ENCODE measurements at places on chromosomes 7 and 10. TPM values are rescaled to one million over a fixed set of nuclear protein-coding genes. Genes with fewer than 3 reads are reported as not detected.

DNA sequence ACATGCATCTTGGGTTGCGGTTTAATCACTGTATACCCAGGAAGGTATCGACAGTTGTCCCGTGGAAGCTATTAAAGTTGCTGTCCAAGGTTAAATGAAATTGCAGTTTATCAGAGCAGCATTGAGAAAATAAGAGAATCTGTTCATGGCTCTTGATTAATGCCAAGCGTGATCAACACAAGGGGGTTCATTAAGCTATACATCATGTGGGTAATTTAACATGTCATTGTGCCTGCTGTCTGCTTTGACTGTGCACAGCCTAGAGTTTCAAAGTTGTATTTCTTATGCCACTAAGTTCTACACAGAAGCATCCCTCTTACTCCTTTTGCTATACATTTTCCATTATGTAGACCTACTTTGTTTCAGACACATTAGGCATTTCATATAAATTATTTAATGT is 74.8 kb upstream of the SP8 start:
- no peak for DNase-seq

GRCh38 chr7:104241538-104242209 is 33.9 kb upstream of the ORC5 start:
- no peak for DNase-seq

- DNase-seq, result no peak
Observed at GRCh38 chr7:7630626-7631329, 9.8 kb upstream of the UMAD1 start.

The BEND7 gene
- 18.2 TPM for total RNA-seq

The ALKBH4 gene
- total RNA-seq, result 5.9 TPM

DNA sequence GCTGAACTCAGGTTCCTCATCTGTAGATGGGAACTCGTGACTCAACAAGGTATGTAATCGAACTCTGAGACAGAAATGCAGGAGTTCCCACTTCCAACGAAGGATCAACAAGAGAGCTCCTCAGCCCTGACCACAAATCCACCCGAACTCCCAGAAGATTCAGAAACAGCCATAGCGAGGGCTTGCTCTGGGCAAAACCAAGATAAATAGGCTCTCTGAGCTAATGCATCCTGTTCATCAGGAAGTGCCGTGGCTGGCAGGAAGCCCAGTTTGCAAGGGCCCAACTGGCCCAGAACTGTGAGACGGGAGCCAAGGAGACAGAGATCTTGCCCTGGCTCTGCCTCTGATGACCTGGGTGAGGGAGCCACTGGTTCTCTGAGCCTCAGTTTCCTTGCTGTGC is 141.7 kb upstream of the PFKP start:
- peak; percentile 24 for DNase-seq

The TBXAS1 gene
- total RNA-seq, result 2.7 TPM

DNA sequence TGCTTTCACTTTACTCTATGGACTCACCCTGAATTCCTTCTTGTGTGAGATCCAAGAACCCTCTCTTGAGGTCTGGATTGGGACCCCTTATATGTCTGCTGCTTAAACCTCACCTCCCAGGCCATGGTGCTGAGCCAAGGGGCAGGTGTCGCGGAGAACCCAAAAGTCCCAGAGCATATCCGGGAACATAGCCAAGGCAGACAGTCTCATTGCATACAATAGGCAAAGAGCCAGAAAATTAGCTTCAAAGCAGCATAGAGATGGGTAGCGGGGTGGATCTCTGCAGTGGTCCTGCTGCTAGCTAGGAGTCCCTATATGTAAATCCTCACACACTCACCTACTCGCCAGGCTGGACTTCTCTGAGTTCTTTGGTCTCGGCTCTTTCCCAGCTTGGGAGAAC is 5.5 kb downstream of the CCL24 start:
- no peak for DNase-seq

GRCh38 chr7:37201876-37202198 is 246.8 kb downstream of the ELMO1 start:
- DNase-seq, result no peak

The MBLAC1 gene
- 3.5 TPM for total RNA-seq

The COL1A2 gene
- 428 TPM for total RNA-seq

DNA sequence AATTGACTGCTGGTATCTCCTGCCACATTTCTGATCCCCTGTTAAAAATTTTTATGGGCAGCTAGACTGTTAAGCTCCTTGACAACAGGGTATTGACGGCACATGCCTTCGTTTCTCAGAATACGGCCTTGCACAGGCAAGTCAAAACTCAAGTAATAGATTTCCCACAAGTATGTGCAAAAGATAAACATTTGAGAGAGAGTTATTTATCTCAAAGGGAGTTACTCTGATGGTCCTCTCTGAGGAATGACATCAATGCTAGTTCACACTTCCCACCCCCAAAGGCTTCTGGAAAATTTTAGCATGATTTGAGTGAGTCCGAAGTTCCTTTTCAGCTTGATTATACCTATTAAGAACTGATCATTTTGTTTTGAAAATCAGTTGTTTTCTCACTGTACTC is 71.9 kb downstream of the JCAD start:
- no peak for DNase-seq

The CXCL12 gene
- total RNA-seq, result 123 TPM

DNA sequence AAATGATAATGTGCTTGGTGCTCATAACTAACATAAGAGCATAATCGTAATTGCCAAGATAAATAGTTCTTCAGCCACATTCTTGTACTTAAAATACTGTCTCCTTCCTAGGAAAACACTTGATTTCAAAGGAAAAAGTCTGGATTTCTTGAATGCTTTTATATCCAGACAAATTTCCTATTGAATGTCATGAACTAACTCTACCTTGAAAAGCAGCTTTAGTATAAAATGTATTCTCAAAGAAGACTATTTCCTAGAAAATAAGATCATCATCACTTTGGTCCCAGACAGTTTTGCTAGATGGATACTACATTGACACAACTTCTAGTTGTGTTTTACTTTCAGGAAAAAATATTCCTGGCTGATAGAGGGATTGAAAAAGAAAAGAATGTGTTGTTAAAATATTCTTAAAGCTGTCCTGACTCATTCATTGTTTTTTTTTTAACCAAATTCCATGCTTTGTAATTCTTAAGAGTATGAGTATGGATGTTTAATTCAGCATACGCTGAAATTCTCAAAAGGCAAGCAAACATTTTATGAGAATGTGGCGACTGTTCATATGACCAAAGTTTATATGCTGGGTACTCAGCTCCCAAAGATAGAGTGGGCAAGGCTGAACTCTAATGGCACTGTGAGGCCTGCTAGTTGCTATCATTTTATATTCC is 106.1 kb downstream of the PPP1R3A start:
- DNase-seq, result no peak

GRCh38 chr10:45235798-45236220 is 79.6 kb downstream of the OR13A1 start:
- no peak for DNase-seq

DNA sequence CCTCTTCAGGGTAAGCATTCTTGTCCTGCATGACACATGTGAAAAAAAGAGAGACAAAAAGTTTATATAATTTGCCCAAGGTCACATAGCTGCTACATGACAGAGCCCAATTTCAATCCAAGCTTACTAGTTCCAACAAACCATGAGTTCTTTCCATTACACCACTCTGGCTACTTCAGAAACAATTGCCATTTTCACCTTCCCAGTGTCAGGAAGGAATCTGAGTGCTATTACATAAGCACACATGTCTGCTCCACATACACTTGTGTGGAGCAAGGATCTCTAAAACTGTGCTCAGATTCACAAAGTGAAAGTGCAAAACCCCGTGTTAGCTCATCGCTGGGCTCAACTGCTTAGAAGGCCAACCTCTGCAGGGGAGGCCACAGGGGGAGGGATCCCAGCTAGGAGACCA is 356.2 kb upstream of the NFE2L3 start:
- no peak for DNase-seq

GRCh38 chr7:82705517-82706260 is 262.1 kb upstream of the CACNA2D1 start:
- no peak for DNase-seq

- DNase-seq, result no peak
Observed at GRCh38 chr10:128497660-128498377, 371.6 kb upstream of the MKI67 start.

DNA sequence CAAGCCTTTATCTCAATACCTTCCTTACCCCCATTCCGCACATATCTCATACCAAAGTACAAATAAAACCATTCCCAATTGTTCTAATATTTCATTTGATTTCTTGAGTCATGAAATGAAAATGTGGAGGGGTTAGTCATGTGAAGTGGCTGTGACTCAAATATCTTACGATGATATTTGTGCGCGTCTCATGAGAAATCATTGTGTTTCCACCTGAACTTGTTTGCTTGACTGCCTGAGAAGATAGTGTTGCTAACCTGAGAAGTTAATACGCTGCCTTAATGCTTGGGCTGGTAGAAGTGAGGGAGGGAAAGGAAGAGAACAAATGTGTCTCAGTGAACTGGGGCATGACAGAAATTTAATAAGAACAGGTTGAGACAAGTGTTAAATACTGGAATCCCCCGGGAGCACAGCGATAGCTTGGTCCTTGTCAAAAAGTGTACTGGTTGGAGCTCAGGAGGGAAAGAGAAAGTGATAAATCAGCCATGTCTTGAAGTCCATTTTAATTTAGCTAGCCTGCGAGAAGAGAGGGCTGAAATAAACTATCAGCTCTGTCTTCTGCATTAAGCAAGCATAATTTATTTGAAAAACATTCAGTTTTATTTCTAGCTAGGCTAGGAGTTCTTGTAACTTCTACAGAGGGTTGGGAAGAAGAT is 7.2 kb upstream of the EPHA1 start:
- DNase-seq, result no peak

- no peak for DNase-seq
Observed at GRCh38 chr7:158805937-158806336, 23.4 kb downstream of the ESYT2 start.

The ZNF862 gene
- 10.5 TPM for total RNA-seq

DNA sequence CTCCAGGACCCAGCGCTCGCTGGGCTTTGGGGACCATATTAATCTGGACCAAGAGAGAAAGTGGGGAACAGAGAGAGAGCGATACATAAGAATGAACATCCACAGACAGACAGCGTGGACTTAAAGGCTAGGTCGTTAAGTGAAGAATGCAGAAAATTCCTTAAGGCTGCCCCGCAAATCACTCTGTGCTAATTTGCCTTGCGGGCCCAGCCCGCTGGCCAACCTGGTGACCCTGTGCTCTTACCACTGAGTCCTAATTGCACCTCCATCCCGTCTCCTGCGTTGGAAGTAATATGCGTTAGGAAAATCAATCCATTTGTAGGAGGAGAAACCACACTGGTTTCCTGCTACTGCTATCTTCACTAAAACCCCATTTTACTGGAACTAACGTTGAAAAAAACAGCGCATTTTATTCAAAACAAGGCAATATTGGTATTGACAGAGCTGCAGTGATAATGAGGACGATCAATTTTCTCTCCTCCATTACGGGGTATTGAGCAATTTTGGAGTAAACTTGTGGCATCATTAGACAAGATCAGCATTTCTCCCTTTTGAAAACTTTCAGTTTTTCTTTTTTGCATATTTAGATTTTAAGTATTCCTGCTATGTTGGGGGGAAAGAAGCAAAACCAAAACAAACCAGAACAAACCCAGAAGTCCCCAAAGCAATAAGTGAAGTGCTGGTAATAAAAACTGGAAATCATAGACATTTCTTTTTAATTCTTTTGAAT is 85.2 kb downstream of the WDFY4 start:
- DNase-seq, result no peak

The CLDN3 gene
- total RNA-seq, result not detected

The HABP2 gene
- total RNA-seq, result not detected

Data from heart right ventricle (tissue), 16 donors.